Activated effector memory CD4-positive, alpha-beta T cell treated with Interleukin-2 at 50 U/mL for 16 hours (primary cell): ENCODE measurements at places on chromosomes 7 and 10.
A peak's percentile ranks its signal among the peaks of the same experiment; 100 is the strongest.

GRCh38 chr10:129820451-129820850 lies 143.6 kb downstream of the EBF3 start:
- no peak for DNase-seq

DNA sequence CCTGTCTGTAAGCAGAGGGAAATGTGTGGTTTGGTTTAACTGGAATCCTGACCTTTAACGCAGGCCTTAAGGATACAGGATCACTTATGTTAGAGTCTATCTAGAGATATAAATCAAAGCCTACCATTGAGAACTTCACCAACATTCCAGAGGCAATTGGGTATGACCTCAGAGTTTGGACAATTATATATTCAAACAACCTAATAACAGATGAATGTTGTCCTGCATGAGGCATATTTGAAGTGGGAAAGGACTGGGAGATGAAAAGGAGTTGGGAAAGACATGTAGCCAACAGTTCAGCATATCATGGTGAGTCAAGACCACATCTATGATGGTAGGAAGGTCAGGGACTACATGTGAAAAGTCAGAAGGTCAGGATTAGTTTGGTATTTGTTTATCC lies 274.2 kb downstream of the DOCK4 start:
- DNase-seq, result no peak

DNA sequence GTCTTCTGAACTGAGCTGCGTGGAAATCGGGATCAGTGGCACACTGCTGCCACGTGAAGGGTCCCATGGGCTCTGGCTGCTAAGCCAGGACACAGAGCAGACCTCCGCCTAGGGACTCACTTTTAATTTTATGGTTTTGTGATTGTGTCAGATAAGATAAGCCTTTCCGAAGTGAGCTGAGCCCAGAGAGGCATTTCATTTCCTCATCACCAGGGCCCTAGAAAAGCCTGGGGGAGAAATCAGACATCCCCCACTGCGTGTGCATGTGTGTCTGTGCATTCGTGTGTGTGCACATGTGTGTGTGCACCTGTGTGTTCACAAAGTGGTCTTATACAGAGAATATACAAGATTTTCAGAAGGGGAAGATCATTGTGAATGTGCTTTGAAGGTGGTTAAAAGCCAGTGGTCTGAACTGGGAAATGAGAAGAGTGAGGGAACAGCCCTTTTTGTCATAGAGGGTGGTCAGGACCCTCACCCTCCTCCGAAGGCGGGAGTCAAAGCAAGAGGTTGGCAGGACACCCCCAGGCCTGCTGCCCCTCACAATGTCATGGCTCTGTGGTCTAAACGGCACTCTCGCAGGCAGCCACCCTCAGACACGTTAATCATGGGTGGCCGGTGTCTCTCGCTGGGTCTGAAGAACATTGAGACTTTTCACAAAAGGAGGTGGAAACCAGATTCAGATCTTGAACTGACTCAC lies 176.1 kb upstream of the PFKP start:
- DNase-seq, result no peak

- no peak for DNase-seq
Measured at GRCh38 chr7:27300421-27300820, 57.8 kb downstream of the EVX1 start.

GRCh38 chr7:47847207-47847606 lies 101.1 kb downstream of the PKD1L1 start:
- DNase-seq, result no peak

DNA sequence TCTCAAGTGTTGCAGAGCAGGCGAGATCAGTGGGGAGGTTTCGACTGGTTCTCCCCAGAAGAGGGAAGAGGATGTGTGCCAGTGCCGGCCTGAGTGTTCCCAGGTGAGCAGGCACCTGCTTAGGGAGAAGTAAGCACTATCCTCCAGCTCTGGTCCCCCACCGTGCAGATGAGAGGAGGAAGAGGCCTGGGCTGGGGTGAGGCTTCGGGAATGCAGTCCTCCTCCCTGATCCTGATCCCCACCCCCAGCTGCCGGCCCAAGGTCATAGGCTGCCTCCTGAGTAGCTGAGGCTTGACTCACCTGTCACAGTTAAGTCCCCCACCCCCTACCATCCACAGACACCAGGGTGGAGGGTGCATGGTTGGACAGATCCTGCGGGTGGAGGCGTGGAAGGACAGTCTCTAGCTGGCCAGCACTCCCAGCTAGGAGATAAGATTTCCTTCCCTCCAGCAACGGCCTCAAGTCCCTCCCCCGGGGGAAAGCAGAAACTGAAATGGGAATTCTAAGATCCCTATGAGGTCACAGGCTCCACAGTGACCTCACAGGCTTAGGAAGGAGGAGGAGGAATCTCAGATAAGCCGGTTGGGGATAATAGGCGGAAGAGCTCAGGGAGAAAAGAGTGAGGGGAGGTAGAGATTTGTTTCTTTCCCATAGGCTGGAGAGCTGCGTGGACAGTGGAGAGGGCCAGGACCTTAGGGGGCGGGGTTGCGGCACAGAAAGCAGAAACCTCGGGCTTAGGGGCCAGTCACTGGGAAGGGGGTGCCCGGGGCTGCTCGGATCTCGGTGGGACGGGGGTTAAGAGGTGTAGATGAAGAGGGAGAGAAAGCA lies 1.0 kb downstream of the LRCH4 start:
- DNase-seq, result no peak

GRCh38 chr10:117175901-117176534 lies 21.3 kb upstream of the KCNK18 start:
- DNase-seq, result peak; percentile 46

- DNase-seq, result no peak
Measured at GRCh38 chr10:122461367-122461728, at the start of gene HTRA1. Gene HTRA1, plus strand, starts transcription at chr10:122461553. Its CDS starts 100 bp downstream, at chr10:122461653.

- DNase-seq, result no peak
Measured at GRCh38 chr7:64886956-64887545, 16.0 kb upstream of the ZNF273 start.

- no peak for DNase-seq
Measured at GRCh38 chr7:105249216-105249615, 139.5 kb downstream of the SRPK2 start.

- no peak for DNase-seq
Measured at GRCh38 chr10:110803239-110803749, 68.4 kb upstream of the PDCD4 start.

GRCh38 chr7:41323806-41324205 lies 379.1 kb downstream of the INHBA start:
- no peak for DNase-seq

DNA sequence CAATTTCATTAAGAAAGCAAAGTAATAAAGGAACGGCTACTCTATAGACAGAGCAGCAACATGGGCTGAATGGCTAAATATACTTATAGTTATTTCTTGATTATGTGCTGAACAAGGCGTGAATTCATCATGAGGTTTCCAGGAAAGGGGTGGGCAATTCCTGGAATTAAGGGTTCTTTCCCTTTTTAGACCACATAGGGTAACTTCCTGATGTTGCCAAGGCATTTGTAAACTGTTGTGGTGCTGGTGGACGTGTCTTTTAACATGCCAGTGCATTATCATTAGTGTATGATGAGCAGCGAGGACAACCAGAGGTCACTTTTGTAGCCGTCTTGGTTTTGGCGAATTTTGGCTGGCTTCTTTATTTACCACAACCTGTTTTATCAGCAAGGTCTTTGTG lies 28.5 kb upstream of the ZMYND11 start:
- DNase-seq, result no peak

DNA sequence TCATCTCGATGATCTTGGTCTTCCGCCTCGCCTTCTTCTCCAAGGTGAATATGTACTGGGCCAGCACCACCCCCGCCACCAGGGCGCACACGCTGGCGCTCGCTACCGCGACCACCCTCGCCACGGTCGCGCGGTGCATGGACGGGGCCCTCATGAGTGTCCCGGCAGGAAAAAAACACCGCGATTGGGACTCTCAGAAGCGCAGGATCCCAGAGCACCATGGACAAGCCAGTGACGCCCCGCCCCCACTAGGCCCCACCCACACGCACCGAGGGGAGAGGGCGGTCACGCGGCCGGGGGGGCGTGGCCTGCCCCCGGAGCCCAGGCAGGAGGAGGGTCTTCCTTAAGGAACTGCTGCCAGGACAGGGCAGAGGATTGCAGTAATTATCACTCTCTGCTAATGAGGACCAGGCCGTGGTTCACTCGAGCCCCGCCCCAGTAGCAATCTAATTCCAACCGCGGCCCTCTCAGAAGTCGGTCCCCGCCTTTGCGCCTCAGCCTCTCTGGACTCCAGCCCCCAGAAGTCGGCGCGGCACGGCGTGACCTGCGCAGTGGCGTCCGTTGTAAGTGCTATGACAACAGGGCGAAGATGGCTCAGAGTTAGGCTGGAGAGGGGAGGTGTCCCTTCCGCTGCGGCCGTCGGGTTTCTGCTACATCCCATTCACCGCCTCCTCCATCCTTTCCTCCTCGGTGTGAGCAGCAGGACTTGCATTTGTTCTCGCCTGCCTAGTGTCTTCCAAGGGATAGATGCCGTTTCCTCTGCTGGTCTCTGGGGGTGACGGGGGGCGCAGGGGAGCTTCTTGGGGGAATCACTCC lies at the start of gene BBS9:
Gene BBS9, plus strand, starts transcription at position 575 of the 816 bp plus-strand sequence. CDS start 16,689 bp downstream, outside the sequence.
- DNase-seq, result peak; percentile 85

- no peak for DNase-seq
Measured at GRCh38 chr7:105776068-105776790, 100.2 kb downstream of the ATXN7L1 start.

DNA sequence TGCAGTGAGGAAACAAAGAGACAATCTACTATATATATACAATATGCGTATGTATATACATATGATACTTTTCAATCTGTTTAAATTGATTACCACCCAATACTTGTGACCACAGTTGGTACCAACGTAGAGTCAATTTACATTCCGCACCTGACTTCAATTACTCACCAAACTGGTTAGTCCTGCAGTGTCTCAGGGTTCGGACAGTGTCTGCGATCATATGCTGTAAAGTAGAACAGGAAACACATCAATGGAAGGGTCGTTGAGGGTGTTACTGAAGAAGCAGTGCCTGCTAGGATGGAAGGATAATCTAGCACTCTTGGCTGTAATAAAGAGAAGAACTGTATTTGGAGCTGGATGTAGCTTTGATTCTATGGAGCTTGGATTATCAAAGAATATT lies 179.7 kb upstream of the CDCA7L start:
- DNase-seq, result no peak

DNA sequence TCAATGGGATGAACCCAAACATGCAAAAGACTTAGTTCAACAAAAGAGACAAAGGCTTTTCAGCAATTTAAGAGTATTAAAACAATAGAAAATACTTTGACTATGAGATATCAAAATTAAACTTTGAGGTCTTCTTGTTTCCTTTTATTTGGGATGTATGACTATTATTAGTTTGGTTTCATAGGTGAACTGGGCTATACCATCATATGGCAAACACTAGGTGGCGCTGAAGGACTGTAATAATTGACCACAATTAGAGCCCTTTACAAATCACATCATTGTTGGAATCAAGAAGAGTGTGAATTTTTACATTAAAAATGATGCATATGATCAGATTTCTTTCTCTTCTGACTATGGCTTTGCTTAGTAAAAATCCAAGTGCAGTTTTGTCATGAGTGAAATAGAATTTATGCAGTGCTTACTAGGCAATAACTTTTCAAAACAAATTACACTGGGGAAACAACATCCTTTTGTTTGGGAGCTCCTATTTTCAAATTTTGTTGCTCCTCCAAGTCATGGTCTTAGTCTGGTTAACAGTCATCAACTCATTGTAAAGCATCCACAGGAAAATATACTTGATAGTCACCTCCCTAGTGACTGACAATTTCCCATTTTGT lies 14.7 kb upstream of the NXPH1 start:
- DNase-seq, result no peak

GRCh38 chr7:99498546-99498944 lies 1.5 kb downstream of the ZNF394 start:
- no peak for DNase-seq

- no peak for DNase-seq
Measured at GRCh38 chr7:74518654-74519053, 64.9 kb downstream of the GTF2IRD1 start.

DNA sequence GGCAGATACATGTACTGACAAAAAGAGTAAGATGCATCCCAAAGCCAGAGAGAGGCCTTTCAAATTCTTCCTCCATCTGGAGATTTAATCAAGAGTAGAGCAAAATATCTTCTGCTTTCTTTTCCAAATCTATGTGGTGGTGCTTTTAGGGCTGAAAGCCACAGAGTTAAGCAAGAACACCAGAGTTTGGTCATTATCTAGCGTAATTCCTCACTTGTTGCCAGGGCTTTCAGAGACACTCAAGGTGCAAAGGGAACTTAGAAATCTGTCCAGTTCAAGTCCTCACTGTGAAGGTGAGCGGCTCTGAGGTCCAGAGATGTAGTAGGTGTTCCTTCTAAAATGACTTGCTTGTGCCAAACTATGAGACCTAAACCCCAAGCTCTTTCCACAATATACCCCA lies 10.9 kb upstream of the NFE2L3 start:
- no peak for DNase-seq

DNA sequence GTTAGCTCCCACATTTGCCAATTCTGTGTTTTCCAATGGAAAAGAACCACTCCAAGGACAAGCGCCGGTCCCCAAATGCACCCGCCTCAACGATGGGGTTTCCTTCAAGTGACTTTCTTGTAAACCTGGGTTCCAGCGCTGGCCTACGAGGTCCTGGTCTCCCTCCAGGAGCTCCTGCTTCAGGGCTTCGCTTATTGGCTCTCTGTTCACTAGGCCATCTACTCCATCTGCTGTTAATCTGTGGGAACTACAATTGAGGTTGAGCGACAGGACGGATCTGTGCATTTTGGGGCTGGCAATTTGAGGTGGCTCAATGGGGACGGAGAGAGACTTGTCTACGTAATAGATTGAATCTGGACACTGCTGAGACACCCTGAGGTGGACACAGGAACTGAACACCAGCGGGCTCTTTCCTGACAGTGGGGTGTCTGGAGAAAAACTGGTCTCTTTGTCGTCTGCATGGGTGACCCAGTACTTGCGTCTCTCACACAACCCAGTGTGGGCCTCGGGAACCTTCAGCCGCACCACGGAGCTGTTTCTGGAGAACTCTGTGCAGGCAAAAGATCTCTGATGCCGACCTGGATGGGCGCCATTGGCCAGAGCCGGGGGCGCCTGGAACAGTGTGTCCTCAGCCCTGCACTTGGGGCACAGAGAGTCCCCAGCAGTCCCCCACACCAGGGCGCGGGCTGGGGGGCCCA lies 115.9 kb upstream of the ADAM12 start:
- no peak for DNase-seq

DNA sequence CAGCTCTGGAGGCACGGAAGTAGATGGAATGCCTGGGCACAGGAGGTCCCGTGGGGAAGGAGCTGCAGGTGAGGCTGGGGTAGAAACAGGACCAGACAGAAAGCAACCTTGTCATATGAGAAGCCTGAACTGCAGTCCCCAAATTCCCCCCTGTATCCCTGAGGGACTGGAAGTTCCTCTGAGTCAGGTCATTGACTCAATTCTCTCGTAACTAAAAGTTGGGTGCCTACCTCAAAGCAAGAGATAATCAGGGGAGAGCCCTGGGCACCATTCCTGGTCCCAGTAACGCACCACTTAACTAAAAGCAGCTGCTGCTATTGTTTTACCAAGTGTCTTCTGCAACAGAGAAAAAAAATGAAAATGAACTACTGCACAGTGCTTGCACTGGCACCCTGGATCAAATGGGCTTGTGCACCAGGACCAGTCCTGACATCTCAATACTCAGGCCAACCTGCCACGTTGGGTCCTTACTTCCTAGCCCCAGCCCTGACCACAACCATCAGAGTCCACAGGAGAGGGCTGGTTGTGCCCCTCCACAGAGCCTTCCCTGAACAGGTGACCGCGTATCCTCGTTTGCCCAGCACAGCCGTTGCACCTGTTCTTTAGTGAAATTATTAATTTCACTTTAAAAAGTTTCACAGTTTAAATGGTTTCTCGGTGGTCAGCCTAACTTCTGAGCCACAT lies 79.3 kb downstream of the GRID1 start:
- no peak for DNase-seq

- no peak for DNase-seq
Measured at GRCh38 chr7:85471740-85472139, 284.9 kb upstream of the SEMA3D start.

GRCh38 chr7:8109196-8110022 lies 140.8 kb downstream of the GLCCI1 start:
- DNase-seq, result no peak
